ENCODE measurements at places on chromosomes 4 and X.

- no peak for DNase-seq
Observed at GRCh38 chr4:87075876-87076275, 141.1 kb downstream of the AFF1 start.

DNA sequence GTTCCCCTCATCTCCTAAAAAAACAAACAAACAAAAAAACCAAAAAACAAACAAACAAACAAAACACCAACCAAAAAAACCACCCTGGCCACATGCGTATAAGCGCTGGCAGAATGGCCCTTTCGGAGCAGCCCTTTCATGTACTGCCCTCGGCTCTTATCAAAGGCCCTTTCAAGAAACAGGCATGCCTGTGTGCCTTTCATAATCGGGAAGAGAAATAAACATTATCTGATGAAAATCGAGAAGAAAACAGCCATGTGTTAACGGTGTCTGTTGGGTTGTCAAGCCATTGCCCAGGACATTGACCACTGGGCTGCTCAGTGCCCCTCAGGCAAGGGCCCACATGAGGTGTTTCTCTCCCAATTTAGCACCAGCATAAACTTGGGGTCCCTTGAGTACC, 68.3 kb downstream of the PJA1 start:
- DNase-seq: no peak

- no peak for DNase-seq
Observed at GRCh38 chr4:130568746-130569145, 1472.8 kb downstream of the C4orf33 start.

DNA sequence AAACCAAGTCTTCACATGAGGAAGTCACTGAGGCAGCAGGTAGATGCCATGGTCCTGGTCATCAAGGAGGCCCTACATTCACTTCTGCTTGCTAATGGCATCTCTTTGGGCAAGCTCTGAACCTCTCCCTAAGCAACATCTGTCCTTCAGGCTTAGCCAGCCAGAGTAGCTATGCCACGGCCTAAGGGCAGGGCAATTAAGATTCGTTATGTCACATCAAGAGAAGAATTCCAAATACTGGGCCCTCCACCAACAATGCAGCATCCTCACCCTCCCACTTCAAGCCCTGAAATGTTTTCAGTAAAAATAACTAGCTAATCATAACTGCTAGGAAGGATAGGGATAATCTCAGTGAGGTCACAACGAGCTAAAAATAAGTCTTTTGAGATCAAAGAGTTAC, 120.7 kb upstream of the HCCS start:
- DNase-seq: no peak

DNA sequence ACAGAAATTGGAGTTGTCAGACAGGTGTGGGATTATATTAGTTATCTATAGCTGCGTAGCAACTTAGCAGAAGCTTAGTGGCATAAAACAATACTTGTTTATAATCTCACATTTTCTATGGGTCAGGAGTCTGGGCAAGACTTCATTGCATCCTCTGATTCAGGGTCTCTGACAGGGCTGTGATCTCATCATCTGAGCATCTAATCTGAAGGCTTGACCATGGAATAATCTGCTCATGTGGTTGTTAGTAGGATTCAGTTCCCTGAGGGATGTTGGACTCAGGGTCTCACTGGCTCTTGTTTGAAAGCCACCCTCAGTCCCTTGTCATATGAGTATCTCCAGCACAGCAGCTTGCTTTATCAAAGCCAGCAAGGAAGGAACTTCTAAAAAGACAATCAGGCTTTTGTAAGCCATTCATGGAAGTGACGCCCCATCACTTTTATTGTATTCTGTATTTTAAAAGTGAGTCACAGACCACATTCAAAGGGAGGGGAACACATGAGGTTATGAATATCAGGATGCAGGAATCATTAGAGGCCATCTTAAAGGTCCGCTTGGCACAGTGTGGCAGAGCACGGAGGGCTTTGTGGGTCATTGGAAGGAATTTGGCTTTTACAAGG, 37.2 kb upstream of the FAM9B start:
- no peak for DNase-seq
